ENCODE measurements at places on chromosomes 16 and 17.

DNA sequence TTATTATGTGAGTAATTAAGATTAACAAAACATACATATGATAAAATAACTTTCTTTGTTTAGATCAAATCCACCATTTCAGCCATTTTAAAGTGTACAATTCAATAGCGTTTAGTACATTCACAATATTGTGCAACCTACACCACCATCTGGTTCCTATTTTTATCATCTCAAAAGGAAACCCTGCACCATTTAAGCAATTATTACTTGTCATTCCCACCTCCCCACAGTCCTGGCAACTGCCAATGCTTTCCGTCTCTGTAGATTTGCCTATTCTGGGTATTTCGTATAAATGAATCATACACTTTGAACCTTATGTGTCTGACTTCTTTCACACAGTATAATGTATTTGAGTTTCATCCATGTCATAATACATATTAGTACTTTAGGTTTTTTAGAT, 162.5 kb upstream of the CNTNAP4 start:
- DNase-seq = no peak

- DNase-seq = no peak
Measured at GRCh38 chr17:59172436-59173004, 17.0 kb downstream of the PRR11 start.

GRCh38 chr16:78892951-78893733, 707.4 kb downstream of the MAF start:
- no peak for DNase-seq

DNA sequence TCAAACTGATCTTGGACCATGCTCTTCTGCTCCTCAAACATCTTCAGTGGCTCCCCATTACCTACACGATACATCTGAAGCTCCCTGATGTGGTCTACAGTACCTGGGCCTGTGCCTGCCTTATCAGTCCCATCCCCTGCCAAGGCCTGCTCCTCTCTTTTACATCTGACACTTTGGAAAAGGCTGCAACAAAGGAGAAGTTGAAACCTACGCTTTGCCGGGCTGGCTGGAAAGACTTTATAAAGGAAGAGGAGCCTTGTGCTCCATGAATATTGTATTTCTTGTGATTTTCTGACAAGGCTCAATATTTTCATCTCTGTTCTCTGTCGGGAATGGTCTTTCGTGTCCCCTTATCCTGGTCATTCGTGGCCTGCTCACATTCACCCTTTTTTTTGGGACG, 132.5 kb downstream of the XYLT1 start:
- DNase-seq = no peak

DNA sequence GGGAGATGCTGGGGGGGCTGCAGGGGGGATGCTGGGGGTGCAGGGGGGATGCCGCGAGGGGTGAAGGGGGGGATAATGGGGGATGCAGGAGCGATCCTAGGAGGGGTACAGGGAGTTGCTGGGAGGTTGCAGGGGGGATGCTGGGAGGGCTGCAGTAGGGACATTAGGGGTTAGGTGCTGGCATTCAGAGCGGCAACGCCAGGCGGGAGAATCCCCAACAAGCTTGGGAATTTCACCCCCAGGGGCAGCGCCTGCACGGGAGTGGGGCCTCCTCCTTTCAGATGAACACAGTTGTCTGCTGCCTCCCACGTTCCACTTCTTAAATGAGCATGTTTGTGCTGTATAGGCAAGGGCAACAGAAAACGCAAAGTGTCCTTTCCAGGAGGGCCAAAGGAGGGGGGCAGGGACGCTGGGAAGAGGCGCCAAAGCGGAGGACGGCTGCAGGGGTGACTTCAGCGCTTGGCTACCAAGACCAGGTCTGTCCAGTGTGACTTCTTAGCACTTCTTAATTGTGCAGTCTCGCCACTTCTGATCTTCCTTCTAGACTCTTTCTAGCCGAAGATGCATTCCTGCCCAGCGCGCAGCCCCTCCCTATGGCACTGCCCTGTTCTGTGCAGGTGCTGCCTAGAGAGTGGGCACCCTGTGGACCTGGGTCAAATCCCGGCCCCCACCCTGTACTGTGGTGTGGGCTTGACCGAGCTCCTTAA, 2.0 kb upstream of the SLC6A4 start:
- no peak for DNase-seq

DNA sequence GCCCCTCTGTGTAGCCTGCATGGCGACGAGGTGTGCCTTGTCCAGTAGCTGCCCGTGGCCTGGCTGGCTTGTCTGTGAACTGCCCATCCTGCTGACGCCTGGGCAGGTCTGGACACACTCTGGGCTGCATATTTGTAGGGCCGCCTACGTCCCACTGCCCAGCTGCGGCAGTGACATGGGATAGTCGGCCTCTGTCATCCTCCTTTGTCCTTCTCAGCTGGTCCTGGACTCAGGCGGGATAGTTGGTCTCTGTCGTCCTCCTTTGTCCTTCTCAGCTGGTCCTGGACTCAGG, 14.5 kb downstream of the CARD14 start:
- DNase-seq = no peak

- no peak for DNase-seq
Measured at GRCh38 chr17:39246274-39246673, 20.5 kb upstream of the STAC2 start.

DNA sequence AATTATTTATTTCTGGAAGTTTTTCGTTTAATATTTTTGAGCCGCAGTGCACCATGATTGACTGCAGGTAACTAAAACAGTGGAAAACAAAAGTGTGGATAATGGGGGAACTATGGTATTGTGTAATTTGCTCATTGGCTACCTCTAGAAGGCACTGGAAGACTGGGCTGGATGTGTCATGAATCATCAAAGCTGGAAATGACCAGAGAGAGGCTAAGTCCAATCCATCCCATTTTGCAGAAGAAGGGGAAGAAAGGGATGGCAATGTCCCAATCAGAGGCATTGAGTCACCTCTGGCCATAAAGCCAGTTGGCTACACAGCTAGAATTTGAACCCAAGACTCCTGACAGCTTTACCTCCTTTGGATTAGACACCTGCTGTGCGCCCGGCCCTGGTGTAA, 29.3 kb downstream of the GLP2R start:
- no peak for DNase-seq

- DNase-seq = no peak
Measured at GRCh38 chr16:23254338-23254737, 47.8 kb upstream of the SCNN1B start.

GRCh38 chr17:48478224-48479013, 48.4 kb upstream of the SKAP1 start:
- no peak for DNase-seq

GRCh38 chr17:39166437-39167335, 725 bp upstream of the ARL5C start:
- no peak for DNase-seq

GRCh38 chr16:69017036-69017783, 88.2 kb upstream of the HAS3 start:
- DNase-seq = no peak

DNA sequence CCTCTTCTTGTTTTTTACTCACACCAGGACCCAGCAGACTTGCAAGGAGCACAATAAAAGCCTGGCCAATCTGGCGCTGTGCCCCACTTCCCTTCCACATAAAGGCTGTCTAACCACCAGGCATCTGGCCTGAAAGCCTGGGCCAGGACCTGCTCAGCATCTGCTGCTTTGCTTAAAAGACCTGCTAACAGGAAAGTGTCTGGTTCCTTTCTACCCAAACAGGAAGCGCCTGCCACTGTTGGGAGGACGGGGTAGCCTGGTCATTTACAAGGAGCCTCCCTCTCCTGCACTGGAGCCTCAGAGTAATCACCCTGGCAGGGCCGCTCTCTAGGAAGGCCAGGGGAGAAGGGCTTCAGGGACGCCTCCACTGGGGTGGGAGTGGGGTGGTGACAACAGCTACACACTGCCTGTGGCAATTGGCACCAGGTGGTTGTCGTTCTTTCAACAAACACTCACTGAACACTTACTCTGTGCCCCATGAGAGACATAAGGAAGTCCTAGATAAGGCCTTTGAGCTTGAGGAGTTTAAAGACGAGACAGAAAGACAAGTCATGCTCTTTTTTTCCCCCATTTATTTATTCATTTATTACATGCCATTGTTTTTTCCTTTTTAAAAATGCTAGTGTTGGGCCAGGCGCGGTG, 6.3 kb upstream of the MMP28 start:
- no peak for DNase-seq

- DNase-seq = no peak
Measured at GRCh38 chr16:10806698-10807097, 11.9 kb downstream of the TVP23A start.

DNA sequence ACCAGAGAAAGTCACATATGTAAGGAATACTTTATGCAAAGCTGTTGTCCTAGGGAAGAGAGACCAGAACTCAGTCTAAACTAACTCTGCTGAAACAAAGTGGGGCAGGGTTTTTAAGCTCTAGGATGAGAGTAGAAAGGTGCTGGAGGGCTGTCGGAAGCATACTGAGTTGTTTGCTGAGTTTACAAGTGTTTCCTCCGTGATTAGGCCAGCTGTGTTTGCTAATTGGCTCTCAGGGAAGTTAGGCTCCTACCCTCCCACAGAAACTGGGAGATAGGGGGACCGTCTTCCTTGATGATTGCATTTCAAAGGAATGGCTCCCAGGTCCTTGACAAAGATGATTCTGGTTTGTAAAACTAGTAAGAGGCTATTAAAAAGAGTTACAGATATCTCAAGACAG, 24.4 kb upstream of the CRYM start:
- DNase-seq = no peak

DNA sequence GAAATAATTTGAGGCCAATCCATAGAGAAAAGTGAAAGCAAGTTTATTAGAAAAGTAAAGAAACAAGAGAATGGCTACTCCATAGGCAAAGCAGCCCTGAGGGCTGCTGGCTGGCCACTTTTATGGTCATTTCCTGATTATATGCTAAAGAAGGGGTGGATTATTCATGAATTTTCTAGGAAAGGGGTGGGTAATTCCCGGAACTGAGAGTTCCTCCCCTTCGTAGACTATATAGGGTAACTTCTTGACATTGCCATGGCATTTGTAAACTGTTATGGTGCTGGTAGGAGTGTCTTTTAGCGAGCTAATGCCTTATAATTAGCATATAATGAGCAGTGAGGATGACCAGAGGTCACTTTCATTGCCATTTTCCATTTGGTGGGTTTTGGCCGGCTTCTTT, 4.4 kb downstream of the DHRS7B start:
- DNase-seq = no peak

DNA sequence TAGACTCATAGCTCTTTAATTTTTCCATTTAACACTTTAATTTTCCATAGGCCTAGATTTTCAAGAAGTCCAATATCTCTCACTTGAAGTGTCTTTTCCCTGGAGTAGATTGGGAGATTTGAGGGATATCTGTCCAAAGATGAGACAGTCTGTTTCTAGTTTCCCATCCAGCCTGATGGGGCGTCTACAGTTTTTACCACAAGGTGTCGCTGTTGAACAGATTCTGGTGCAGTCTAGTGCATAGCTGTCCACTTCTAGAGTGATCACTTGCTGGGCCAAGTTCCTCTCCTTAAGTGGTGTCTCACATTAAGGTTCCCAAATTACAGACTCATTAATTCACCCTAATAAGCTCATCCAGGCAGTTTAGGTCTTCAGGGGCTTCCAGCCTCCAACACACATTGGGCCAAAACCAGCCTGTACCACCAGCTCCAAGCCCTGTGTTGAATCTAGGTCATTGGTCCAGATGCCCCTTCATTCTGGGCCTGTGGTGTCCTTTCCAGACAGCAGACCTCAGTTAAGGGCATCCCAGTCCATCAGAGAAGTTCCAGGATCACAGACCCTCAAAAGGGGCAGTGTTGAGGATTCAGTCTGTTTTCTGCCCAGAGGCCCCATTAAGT, 9.4 kb downstream of the SNX20 start:
- DNase-seq = no peak

DNA sequence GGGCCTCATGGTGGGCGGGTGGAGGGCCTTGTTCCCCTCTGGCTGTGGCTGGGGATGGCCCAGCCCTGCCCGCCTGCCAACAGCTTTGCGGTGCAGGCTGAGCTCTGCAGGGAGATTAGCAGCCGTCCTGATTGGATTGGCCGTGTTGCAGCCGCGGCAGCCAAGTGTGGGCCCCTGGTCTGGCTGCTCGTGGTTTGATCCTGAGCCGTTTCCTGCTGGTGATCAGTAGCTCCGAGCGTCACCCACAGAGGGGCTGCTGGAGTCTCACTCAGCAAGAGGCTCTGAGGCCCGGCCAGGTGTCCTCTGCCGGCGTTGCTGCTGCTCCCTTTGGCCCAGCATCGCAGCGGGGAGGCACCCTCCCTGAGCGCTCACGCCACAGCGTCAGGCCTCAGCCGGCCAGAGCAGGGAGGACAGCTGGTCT, 32.5 kb downstream of the BAIAP2 start:
- DNase-seq = peak; percentile 99
